ENCODE measurements at places on chromosomes 12 and 14.

- DNase-seq: no peak
Observed at GRCh38 chr12:94322346-94322745, 137.3 kb downstream of the CEP83 start.

DNA sequence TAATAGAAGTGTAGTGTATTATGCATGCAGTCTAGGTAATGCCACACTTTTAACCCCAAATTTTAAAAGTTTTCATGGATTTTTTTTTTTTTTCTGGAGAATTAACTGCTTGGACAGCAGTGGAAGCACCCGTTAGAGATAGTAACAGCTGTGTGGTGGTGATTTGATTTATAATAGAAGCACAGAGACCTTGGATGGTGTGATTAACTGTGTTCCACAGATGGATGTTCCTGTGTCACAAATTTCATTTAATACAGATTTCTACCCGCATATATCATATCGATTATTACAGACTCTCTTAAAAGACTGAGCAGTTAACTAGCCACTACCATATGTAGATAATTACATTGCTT lies 47.0 kb downstream of the IFT81 start:
- no peak for DNase-seq

- DNase-seq: no peak
Observed at GRCh38 chr12:6548966-6549683, 6.7 kb downstream of the IFFO1 start.

GRCh38 chr12:127107744-127108143 lies 1159.2 kb upstream of the TMEM132C start:
- no peak for DNase-seq

DNA sequence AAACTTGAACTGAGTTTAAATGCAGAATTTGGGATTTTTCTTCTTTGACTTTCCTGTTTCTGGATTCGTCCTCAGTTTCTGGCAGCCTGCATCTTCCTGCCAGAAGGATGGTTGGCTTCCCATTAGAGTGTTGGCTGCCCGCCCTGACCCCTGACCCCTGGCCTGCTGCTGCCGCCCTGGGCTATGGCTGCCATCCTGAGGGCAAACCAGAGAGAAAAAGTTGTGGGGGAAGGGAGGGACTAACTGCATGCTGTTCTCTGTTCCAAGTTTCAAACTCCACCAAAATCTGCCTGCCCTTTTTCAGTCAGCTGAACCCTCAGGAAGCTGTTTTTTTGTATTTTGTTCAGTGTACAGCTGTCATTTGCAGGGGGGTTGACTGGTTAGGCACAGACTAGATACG lies 48.4 kb downstream of the FNTB start:
- DNase-seq: no peak

DNA sequence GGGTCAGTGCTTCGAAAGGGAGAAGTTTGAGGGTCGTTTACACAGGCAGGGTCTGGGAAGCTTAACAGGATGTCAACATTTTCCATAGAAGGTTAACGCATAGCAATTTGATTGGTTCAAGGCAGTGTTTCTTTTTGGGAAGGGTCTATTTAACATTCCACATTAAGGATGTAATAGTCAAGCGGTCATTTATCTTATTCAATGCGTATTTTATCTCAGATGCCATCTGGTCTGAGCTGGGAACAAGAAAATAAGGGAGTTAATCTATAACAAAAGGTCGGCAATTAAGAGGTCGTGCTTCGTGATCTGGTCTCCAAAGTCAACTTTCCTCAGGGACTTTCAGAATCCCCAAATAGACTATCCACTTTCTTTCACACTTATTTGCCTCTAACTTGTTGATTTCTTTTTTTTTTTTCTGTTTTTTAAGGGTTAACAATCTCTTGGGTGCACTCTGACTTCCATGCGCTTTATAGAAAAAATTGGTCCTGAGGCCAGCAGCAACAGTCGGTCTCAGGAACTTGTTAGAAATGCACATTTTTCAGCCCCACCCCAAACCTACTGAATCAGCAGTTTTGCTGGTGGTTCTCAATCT lies 550 bp upstream of the RESF1 start:
- DNase-seq: peak; percentile 70
